Hematopoietic multipotent progenitor cell treated with erythropoietin and hydrocortisone succinate and interleukin-3 and kit ligand, for 15 days (in vitro differentiated cells): ENCODE measurements at places on chromosomes 7 and 10.

DNA sequence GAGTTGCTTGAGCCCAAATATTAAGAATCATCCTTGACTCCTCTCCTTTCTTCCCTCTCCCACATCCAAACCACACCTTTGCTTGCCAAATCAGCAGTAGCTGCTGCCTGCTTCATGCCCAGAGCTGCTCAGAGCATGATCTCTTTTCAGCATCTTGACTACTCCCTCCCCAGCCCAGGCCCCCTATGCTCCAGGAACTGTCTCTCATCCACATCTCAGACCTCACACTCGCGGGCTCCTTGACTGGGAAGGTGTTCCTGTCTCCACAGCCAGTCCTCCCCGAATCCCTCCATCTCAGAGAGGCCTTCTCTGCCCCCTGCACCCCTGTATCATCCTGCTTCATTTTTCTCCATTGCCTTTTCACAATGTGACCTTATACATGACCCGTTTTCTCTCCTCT, 157.0 kb downstream of the DNAJB6 start:
- DNase-seq: no peak

DNA sequence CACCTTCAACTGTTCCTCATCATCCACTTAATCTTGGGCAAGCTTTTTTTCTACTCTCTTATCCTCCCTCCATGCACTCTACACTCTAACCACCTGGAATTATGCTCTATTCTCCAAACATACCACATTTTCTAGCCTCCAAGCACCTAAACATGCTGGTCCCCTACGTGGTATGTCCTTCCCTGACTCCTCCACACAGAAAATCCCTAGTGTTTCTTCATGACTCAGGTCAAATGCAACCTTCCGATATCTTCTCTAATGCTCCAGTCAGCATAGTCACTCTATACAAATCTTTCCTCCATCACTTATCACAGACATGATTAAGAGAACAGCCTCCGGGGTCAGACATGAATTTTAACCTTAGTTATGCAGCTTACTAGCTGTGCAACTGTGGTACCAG, 68.8 kb downstream of the ARMH3 start:
- DNase-seq: no peak

GRCh38 chr10:80871083-80871482, 333.4 kb downstream of the SH2D4B start:
- no peak for DNase-seq

- DNase-seq: no peak
Measured at GRCh38 chr7:37354656-37355131, 94.0 kb downstream of the ELMO1 start.

DNA sequence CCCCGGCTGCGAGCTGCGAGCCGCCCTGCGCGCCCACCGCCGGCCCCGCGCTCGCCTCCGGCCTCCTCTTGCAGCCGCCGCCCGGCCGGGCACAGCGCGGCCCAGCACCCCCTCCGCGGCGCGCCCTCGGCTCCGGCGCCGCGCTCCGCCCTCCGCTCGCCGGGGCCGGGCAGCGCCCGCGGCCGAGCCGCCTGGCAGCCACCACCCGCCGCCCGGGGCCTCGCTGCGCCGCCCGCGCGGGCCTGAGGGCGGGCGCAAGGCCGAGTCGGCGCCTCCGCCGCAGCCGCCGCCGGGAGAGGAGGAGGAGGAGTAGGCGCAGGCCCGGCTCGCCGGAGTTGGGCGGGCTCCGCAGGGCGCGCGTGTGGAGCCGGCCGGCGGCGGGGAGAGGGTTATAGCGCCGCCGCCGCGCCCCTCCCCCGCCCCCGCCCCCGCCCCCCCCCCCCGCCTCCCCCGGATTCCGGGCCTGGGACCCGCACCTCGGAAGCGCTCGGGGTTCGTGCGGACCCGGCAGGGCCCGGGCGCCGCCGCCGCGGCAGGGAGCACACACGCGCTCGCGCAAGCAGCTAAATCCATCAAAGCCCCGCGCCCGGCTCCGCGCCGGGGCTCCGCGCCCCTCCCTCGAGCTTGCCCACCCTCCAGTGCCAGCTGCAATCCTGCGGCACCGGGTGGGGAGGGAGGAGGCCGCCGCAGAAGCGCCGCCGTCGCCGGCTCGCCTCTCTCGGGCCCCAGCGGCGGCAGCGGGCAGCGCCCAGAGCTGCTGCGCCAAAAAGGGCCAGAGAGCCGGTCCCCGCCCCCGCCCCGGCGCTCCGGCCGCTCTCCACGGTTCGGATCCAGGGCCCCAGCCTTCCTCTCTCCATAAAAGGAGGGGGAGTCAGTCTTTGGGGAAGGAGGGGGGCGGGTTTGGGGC, at the start of gene PDGFA:
Gene PDGFA (minus strand): TSS at position 363 of the 907 bp plus-strand sequence. CDS start 845 bp downstream, outside the sequence.
- no peak for DNase-seq

DNA sequence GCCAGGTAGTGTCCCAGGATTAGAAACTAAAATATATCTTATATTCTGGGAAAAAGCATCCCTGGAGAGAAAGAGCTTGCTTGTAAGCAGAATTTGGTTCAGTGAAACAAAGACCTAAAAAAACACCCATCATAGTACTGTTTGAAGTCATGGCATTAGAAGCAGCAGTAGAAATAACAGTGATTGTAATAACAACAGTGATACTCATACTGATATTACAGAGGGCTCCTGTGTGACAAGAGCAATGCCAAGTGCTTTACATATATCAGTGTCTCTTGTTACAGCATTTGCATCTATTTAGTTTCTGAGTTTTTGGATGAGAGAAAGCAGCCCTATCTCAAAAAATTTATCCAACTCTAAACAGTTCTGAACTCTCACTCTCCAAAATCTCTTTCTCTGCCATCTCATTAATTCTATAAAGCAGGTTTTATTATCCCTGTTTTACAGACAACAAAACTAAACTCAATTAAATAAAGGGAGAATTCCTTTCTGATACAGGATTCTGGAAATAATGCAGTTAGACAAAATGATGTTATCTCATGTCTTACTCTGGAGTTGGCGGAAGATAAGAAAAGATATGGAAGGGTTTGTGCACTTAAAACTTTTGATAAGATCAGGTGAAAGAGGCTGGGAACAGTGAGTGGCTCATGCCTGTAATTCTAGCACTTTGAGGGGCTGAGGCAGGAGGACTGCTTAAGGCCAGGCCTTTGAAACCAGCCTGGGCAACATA, 146.5 kb upstream of the AOAH start:
- DNase-seq: no peak

GRCh38 chr7:38102507-38102906, 75.5 kb upstream of the STARD3NL start:
- DNase-seq: no peak

- DNase-seq: no peak
Measured at GRCh38 chr10:326894-327635, 191.8 kb downstream of the ZMYND11 start.

GRCh38 chr7:105122619-105123018, 108.6 kb downstream of the KMT2E start:
- no peak for DNase-seq

GRCh38 chr10:121804460-121804859, 123.4 kb downstream of the ATE1 start:
- DNase-seq: no peak

DNA sequence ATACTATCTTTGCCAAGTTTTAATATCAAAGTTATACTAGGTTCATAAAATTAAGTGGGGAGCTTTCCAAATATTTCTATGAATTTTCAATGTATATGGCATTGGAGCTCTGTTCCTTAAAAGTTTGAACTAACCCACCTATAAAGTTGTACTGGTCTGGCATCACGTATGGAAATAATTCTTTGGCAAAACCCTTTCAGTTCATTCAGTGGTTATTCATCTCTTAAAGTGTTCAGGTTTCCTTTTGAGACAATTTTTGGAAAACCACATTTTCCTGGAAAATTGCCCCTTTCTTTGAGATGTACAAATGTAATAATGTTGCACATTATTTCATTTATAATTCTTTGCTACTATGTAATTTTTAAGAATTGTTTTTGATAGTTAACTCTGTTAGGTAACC, 62.5 kb upstream of the INPP5A start:
- no peak for DNase-seq

DNA sequence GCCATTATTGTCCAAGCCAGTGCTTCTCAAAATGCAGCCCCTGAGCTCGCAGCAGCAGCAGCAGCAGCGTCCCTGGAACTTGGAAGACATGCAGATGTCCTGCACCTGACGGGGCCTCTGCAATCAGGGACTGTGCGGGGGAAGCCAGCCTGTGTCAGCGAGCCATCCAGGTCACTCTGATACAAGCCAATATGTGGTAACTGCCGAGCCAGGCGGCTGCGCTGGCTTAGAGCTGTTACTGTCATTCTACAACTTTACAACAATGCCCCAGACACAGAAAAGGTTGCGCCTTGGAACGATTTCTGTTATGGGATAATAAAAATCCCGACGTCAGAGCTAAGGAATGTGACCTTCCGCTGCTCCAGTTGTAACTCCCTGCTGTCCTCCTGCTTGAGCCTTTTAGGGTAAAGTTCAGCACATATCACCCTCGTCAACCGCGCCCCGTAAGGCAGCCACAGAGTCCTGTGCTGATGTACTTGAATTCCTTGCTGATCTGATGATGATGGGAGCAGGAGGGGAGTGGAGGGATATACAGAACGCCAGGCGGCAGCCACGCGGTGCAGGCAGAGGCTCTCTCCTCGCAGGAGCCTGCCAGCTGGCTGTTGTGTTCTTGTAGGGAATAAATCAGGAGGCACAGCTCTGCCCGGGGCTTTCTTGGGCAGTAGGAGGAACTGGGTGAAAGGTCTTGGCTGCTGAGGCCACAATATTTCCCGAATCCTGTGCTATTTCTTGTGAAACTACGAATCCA, 20.0 kb upstream of the CRYGN start:
- DNase-seq: no peak
